Stimulated activated CD4-positive, alpha-beta T cell treated with anti-CD3 and anti-CD28 coated beads, Interleukin-15, amount 100 ng/mL, for 1 hour (primary cell): ENCODE measurements at places on chromosomes 5 and 9.

GRCh38 chr5:168893283-168893682 is 314.1 kb upstream of the PANK3 start:
- DNase-seq: no peak

GRCh38 chr9:84339503-84339902 is 1.1 kb downstream of the SLC28A3 start:
- DNase-seq: no peak

DNA sequence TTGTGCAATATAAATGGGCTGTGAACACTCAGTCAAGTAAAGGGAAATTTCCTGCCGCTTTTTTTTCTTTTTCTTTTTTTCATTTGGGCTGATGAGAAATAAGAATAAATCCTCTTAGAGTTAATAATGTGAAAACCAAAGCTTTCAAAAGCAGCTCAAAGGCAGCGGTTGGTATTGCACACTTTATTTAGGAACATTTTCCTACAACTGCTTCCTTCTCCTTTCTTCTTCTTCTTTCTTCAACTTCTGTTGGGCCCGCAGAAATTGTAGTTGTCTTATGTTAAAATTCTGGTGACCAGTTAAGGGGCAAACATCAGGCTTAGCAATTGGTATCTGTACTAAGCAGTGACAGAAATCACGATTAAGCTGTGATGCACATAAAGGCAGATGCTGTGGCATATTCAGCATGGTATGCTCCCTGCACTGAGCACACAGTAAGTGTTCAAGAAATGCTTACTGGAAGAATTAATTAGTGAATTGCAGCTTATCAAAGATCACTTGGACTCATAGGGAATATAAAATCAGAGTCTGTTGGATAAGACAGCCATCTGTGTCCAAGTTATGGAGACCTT is 85.4 kb downstream of the ANKRD55 start:
- DNase-seq: no peak

- DNase-seq: no peak
Measured at GRCh38 chr9:93952784-93953495, 2.2 kb downstream of the BARX1 start.
